ENCODE measurements at places on chromosomes 2 and 18.

- DNase-seq = no peak
Observed at GRCh38 chr2:119049968-119050704, 108.1 kb downstream of the MARCO start.

DNA sequence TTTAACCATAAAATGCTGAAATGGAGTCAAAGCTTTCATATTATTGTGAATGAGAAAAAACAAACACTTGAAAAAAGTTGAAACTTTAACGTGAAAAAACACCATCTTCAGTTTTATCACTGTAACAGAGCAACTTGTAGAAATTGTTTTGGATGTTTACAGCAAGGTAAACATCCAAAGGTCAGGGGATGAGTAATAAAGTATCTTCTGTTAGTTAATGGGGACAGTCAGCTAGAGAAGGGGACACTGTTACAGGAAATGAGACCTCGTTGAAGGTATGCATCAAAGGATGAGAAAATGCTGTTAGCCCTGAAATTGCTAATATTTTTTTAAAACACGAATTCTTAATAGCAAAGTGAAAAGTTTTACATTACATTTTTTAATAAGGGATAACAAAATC is 2.9 kb downstream of the RHBDD1 start:
- no peak for DNase-seq

DNA sequence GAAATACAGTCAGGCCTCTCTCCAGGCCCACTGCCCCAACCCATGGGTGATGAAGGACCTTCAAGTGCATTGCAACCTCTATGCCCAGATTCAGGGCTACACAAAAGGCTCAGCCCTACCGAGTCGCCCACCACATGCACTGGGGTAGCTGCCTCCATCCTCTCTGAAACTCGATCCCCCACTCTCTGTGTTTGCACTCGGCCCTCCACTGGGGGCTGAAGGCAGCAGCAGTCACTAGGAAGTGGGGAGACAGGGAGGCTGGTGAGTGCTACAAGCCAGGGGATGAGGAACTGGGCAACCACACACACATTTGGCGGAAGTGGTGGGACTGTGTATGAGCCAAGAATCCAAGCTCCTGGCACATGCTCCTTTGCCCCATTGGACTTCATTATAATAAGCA is 94.6 kb downstream of the CERS6 start:
- peak; percentile 12 for DNase-seq

DNA sequence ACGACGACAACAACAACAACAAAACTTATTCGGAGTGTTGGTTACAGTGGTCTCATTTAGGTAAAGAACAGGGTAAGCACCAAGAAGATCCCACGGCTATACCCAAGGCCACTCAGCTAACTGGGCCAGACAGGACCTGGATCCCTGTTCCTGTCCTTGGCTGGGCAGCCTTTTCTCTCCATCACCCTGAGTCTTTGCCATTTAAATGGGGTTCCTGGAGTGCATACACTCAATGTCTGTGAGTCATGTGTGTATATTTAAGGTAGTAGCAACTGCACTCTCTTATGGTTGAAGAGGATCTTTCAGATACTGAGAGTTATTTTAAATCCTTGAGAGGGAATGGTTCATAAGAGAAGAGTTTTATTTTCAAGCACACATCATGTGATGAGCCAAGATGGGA is 35.3 kb downstream of the ADCYAP1 start:
- no peak for DNase-seq

DNA sequence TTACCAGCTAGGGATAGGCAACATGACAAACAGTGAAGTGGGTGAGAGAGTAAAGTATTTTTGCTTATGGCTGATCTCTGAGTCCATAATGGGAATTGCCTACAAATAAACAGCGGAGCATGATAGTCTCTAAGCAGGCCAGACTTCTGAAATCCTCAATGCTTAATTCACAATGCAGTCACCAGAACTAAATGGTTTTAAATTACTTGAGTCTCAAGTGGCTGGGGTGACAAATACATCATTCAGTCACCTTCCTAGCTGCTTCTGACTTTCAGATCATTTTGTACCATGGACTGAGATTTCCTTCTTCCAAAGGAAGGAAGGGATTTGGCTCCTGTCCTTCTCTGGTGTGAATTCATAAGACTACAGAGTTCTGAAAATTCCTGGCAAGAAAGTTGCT is 82.8 kb upstream of the RMP24 start:
- DNase-seq = no peak

- no peak for DNase-seq
Observed at GRCh38 chr2:238891457-238892203, 43.7 kb downstream of the TWIST2 start.

DNA sequence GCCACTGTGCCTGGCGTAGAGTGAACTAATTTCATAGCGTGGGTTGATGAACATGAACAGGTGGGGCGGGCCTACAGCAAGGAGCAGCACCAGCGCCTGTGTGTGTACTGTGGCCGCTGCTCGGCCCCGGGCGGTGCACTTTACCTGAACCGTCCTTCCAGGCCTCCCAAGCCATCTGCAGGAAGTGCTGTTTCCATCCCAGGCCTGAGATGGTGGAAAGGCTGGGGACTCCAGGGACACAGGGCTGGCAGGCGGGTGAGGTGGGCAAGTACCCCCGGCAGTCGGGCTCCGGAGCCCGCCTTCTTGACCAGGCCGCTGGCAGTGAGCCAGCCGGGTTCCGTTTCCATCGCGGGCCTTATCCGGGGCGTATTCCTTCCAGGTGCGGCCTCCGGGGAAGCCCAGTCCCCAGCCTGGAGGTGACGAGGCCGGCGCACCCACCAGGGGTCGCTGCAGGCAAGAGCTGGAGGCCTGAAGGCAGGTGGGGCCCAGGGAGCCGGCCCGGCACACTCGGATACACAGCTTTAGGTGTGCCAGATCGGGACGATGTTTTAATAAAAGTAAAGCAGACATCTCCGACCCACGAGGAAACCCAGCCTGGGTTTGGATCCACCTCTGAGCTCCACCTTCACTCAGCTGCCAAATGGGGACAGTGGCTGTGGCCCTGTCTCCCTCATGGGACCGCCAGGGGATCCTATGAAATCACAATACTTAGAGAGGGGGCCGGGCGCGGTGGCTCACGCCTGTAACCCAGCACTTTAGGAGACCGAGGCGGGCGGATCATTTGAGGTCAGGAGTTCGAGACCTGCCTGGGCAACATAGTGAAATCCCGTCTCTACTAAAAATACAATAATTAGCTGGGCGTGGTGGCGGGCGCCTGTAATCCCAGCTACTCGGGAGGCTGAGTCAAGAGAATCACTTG is 22.7 kb upstream of the PDIA6 start:
- no peak for DNase-seq

DNA sequence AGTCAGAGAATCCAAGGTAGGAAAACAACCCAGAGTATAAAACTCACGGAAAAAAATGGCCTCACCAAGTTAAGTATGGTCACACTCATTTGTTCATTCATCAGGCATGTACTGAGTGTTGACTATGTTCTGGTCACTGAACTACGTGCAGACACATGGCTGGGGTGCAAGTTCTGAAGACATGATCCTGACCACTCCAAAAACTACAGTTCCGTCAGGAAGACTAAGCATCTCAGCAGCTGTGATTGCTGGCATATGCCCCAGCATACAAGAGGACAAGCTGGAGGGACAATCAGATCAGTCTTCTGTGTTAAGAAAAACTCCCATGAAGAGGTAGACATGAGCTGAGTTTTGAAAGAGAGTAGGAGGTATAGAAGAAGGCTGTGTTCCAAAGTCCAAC is 72.8 kb downstream of the TCF4 start:
- DNase-seq = no peak

DNA sequence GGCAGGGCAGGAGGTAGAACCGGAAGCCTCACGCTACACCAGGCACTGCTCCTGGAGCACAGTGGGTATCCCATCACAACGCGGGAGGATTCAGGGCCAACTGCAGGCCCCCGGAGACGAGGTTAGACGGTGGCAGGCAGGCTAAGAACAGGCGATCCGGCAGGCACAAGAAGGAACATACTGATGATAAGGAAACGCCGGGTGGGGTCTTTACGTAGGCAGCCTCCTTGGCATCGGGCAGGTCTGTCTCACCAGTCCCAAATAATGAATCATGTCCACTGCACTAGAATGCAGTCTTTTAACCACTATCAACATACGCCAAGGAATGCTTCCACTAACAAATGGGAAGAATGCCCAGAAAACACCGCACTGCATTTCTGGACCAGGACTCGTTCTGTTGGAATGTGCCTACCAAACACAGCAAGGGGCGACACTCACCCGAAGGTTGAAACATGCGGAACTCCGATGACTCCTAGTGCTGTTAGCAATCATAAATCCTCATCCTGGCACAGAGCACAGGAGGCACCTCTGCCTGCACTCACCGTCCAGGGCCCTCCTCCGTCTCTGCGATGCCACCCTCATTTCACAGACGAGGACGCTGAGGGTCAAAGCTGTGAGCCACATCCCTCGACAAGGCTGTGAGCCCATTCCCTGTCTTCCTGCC is 35.2 kb downstream of the ZNF516 start:
- no peak for DNase-seq

DNA sequence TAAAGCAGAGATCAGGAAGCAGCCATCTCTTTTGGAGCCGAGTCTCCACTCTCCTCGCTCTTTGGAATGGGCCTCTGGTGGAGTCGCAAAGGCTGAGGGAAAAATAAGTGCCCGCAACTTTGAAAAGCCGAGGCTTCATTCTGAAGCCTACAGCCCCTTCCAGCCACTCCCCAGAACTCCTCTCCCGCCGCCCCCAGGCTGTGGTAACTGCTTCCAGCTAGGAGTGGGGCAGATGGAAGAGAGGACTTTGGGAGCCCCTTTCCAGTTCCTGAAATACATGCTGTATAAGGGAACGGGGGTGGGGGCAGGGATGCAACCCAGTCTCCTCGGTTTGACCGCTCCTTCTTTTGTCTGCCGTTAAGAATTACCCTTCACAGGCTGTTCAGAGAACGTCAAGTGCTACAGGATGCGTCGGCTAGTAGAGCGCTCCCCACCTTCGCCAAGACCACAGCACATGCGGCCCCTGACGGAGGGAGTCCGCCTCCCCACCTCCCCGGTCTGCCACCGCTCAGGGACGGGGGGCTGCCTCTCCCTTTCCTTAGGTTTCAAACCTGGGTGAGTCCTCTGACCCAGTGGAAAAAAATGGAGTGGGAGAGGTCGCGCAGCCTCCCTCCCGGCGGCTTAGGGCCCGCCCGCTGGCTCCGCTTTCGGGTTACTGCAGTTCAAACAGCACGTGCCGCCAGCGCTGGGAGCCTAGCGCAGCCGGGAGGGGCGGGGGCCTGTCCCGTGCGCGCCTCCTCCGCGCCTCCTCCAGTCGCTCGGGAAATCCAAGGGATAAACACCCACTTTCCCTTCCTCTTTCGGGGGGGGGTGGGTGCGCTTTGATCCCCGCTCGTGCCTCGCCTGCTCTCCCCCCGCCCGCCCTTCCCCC is 4.9 kb downstream of the CYP26B1 start:
- no peak for DNase-seq

- no peak for DNase-seq
Observed at GRCh38 chr2:72204156-72204785, 56.6 kb upstream of the CYP26B1 start.

GRCh38 chr18:6616981-6617380 is 112.5 kb upstream of the ARHGAP28 start:
- DNase-seq = no peak

- DNase-seq = no peak
Observed at GRCh38 chr2:81483254-81483653, 1178.7 kb upstream of the LRRTM1 start.

DNA sequence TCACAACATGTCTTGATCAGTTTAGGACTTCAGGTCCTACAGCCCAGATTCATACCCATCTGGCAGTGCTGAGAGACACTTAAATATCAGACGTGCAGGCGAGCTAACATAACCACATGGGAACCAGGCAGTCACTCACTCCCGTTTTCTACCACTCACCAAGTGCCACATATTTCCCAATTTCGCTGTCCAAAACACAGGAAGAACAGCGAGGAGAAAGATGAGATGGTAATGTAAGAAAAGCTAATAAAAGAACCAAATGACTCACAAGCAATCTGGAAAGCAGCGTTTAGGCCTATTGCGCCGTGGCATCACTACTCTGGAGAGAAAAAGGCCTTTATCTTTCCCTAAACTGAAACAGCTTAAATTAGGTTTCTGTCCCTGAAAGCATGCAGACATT is 647.8 kb upstream of the SLC39A10 start:
- DNase-seq = no peak

- DNase-seq = peak; percentile 11
Observed at GRCh38 chr2:169928463-169928864, 101.2 kb downstream of the UBR3 start.

DNA sequence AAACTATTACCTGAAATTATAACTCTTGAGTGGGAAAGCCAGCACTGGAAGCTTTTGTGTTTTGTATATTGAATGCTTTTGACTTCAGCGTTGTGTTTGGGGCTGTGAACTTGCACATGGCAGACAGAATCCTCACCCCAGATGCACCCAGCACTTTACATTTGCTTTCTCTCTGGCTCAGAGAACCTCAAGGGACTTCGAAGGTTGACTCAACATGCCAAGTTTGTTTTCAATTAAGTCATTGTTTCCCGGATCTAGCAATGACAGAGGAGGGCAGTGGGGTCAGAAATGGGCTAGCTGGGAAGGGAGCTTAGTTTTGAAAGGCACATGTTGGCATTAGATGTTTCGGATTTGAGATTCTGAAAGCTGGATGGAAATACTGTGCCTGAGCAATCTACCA is 22.4 kb downstream of the TET3 start:
- DNase-seq = no peak

DNA sequence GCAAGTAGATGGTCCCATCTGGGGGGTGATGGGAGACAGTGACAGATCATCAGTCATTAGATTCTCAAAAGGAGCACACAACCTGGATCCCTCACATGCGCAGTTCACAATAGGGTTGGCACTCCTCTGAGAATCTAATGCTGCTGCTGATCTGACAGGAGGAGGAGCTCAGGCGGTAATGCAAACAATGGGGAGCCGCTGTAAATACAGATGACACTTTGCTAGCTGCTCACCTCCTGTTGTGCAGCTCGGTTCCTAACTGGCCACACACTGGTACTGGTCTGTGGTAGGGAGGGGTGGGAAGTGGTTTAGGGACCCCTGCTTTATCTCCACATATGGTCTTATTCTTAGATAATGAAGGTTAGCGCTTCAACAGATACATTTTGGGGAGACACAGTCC is 506.6 kb downstream of the PLCL1 start:
- DNase-seq = no peak

DNA sequence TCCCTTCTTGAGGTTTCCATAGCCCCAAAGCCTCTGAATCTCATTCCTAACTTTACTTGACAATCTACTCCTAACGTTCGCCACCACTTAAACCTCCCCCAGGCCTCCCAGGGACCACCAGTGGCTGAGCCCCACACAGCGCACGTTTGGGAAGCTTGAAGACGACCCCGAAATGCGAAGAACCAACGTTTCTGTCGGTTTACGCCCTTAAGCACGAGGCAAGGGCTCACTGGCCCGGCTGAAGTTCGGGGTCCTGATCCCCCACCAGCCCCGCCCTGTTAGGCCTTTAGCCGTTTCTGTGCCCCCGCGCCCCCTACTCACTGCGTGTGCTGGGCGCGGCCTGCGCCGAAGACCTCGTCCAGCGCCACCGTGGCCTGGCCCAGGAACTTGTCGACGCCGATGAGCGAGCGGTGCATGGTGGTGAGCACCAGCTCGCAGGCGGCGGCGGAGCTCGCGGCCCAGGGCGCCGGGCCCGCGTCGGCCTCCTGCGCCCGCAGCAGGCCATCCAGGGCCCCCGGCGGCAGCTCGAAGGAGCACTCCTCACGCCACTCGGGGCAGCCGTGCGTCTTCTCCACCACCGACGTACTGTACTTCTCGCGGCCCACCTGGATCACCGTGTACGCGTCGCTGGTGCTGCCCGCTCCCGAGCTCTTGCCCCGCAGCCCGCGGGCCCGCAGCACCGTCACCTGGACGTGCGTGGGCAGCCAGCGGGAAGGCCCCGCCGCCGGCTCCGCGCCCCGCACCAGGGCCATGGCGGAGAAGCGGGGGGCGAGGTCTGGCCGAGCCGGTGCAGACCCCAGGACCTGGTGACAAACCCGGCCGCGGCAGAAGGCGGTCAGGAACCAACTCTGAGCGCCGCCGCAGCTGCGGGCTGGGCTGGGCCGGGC is 479 bp downstream of the RAB11FIP5 start:
- DNase-seq = no peak
